ENCODE measurements at places on chromosomes 7 and 10.

DNA sequence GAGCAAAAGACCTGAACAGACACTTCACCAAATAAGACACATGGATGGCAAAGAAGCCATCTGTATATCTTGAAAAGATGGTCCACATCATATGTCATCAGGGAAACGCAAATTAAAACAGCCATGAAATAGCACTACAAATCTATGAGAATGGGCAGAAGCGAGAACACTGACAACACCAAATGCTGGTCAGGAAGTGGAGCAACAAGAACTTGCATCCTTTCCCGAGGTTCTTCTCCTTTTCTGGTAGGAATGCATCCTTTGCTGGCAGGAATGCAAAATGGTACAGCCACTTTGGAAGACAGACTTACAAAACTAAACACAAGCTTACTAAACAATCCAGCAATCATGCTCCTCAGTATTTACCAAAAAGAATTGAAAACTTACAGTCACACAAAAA, 60.0 kb downstream of the PIK3AP1 start:
- no peak for DNase-seq

GRCh38 chr7:23211589-23211988, 29.7 kb downstream of the NUP42 start:
- no peak for DNase-seq

GRCh38 chr10:127151981-127152699, 44.3 kb downstream of the INSYN2A start:
- no peak for DNase-seq

DNA sequence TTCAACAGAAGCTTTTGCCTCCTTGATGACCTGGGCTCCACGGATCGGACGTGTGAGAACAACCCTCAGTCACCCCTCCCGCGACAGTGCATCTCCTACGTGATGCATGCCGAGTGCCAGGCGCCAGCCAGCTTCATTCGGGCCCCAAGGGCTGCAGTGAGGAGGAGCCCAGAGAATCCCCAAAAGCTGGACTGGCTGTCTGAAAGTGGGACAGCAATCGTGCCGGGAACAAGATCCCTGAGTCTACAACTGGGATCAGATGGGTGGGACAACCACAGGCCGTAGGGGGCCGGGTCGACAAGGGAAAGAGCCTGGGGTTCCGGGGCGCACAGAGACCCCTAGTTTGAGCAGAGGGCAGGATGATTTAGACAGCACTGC, 27.2 kb downstream of the EBF3 start:
- DNase-seq, result no peak

GRCh38 chr10:126123466-126123865, 227.1 kb downstream of the FANK1 start:
- no peak for DNase-seq

DNA sequence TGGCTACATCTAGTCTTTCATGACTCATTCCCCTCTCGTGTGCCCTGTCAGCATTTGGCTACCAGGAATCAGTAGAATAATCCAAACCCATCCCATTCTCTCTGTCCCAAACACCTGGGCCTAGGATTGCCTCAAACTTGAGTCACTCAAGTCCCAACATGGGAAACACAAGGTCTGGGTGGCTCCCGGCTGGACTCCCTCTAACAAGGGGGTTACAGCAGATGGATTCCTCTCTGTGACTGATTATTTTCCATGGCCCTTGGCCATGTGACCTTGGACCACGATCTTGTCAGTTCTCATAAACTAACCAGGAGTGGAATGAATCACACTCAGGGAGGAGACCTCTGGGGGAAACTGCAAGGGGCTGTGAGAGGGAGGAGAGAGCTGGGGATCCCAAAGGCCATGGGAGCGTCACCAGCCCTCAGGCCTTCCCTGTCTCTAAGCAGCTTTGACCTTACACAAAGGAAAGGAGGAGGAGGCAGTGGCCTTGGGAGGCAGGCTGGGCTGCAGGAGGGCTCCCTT, 533.1 kb downstream of the KCNMA1 start:
- DNase-seq, result no peak
